ENCODE measurements at places on chromosomes 7 and 10.

GRCh38 chr10:31759124-31759798, 169.4 kb downstream of the ARHGAP12 start:
- H3K4me1 ChIP-seq: peaks cover 6% of the 10 kb centered on the region
- peak; percentile 45 for DNase-seq
- H3K27ac ChIP-seq: peak overlapping the region; percentile 98
- H3K27me3 ChIP-seq: no peaks in the 10 kb centered on the region
- no peaks in the 10 kb centered on the region for H3K36me3 ChIP-seq
- H3K4me3 ChIP-seq: peak overlapping the region; percentile 85

- no peak overlapping the region for H3K27ac ChIP-seq
- no peaks in the 10 kb centered on the region for H3K36me3 ChIP-seq
- H3K27me3 ChIP-seq: peaks cover 4% of the 10 kb centered on the region
- no peaks in the 10 kb centered on the region for H3K4me1 ChIP-seq
- H3K4me3 ChIP-seq: no peak overlapping the region
These were observed 611.9 kb downstream of the PTPRN2 start for GRCh38 chr7:157975401-157976372.

- H3K27me3 ChIP-seq: no peaks in the 10 kb centered on the region
- H3K4me3 ChIP-seq: no peak overlapping the region
- H3K27ac ChIP-seq: no peak overlapping the region
- no peaks in the 10 kb centered on the region for H3K4me1 ChIP-seq
- H3K36me3 ChIP-seq: no peaks in the 10 kb centered on the region
These were observed 176.5 kb upstream of the KCTD7 start for GRCh38 chr7:66452165-66452564.

DNA sequence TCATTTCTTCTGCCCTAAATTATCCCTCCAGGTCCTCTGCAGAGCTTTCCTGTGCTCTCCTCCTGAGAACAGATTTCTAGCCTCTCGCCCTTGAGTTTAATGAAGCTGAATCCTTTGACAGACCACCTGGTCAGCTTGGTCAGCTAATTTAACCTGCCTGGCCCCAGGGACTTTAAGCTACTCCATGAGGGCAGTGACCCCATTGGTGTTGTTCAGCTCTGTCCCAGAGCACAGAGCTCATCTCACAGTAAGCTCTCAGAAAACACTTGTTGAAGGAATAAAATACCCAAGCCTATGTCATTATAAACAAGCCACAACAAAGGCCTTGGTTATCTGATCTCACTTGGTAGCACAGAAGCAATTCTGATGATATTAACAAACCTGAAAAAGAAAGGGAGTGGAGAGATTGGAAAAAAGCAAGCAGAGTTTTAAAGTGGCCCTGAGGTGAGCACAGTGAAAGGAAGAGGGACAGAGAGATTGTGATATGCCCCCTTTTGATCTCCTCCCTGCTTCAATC, 24.4 kb downstream of the SLC26A4 start:
- H3K27me3 ChIP-seq: no peaks in the 10 kb centered on the region
- no peak overlapping the region for H3K27ac ChIP-seq
- no peaks in the 10 kb centered on the region for H3K36me3 ChIP-seq
- no peak overlapping the region for H3K4me3 ChIP-seq
- DNase-seq: no peak

DNA sequence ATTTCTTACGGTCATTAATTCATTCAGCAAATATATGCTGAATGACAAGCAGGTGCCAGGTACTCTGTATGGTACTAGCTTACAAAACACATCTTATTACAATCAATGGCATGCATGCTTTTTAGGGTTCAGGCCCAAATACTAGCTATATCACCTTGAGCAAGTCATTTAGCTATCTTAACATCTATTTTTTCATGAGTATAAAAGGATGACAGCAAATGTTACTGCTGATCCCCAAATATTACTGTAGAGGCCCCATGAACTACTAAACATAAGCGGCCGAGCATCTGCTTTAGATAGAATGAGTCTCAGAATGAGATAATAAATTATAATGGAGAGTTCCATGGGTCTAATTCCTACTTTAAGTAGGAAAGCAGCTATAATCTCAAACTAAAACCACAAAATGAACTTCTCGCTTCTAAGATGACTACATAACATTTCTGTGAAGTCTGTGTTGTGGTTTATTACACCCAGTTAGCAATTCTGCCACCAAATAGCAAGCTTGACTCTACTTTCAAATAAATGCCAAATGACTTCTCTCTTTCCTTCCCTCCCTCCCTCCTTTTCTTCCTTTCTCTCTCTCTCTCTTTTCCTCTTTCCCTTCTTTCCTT, 113.7 kb upstream of the LRRN3 start:
- no peaks in the 10 kb centered on the region for H3K4me1 ChIP-seq
- H3K4me3 ChIP-seq: no peak overlapping the region
- no peaks in the 10 kb centered on the region for H3K27me3 ChIP-seq
- no peak overlapping the region for H3K27ac ChIP-seq

Measured in breast epithelium (tissue), 4 donors.